Activated CD4-positive, alpha-beta T cell treated with anti-CD3 and anti-CD28 coated beads, Interleukin-2, amount 50 U/mL, for 48 hours (primary cell): ENCODE measurements at places on chromosomes 2 and 18.

GRCh38 chr2:27071990-27072830 lies 756 bp upstream of the OST4 start:
- DNase-seq: peak; percentile 75

- no peak for DNase-seq
Observed at GRCh38 chr18:11859903-11860407, 8.7 kb downstream of the CHMP1B start.

GRCh38 chr2:38215522-38215921 lies 139.6 kb upstream of the CYP1B1 start:
- DNase-seq: no peak

DNA sequence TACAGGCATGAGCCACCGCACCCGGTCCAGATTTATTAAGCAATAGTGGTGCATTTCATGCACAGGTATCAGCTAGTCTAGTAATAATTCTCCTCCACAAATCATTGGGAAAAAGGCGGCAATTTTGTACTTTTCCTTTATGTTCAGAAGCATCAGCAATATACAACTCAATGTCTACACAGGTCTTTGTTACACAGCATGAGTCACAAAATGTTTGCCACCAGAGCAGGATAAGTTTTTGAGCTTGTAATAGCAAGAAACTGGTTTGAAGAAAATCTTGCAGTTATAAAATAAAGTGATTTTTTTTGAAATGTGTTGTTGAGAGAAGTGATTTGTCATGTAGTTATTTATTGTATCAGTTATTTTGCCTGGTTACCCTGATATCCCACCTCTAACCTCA lies 4.8 kb upstream of the ITPRIPL1 start:
- DNase-seq: no peak

- DNase-seq: no peak
Observed at GRCh38 chr2:216103213-216103612, 5.9 kb upstream of the XRCC5 start.

- DNase-seq: no peak
Observed at GRCh38 chr2:143584936-143585335, 455.7 kb downstream of the ARHGAP15 start.

DNA sequence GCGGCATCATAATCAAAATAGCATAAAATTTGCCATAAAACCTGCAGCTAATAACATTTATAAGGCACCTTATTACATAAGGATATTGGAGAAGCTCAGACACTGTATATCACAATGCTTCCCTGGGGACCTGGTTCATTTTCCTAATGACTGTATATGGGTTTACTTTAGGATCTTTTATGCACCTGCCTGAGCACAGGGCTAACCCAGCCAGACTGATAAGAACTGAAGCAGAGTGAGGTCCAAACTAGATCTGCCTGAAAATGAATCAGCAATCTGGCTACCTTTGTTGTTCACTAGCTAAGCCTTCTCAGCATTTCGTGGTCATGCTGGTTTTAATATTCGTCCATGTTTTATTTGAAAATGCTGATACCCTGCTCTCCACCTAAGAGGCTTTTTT lies 1922.3 kb upstream of the CELF4 start:
- no peak for DNase-seq

- no peak for DNase-seq
Observed at GRCh38 chr2:128949360-128949759, 630.7 kb upstream of the HS6ST1 start.

DNA sequence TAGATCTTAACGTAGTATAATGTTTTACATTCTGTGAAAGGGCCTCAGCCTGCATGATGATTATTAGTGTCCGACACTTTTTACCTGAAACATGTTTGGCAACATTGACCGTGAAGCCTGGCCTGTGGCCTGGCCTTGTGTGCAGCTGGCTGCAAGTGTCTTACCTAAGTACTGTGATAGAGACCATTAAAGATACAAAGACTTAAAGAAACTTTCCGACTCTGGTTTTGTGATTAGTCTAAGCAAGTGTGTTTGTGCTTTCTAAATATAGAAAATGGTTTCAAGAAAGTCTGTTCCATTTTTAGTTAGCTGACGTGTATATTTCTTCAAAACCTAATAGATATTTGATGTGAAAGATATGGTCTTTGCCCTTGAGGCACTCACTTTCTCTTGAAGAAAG lies 601.8 kb downstream of the LRP1B start:
- DNase-seq: no peak

DNA sequence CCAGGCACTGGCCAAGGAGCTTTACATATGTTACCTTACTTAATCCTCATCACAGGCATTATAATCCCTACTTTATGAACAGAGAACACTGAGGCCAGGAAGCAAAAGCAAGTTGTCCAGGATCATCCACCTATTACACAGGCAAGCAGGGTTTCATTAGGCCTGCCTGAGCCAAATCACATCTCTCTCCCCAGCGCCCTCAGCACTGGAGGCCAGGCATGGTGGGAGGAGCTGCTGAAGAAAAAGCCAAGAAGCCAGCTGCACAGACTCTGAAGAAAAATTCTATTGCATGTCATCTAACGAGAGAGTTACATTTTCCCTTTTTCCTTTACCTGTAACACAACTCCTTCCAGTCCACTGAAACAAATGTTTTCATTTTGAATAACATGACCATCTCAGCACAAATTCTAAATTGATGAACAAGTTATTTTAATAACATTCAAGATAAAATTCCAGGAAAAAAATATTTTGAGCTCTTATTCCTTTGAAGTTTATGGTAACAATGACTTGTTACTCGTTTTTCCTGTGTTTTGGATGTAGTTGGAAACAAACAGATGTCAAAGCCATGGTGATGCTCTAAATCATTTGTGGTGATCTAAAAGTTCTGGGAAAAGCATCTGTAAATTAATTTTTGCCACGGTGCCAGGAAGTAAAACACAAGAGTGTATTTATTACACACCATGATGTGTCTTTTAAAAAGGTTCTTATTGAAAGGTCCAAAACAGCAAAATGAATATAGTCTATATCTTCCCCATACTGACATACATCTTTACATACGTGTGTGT lies 139.0 kb upstream of the ITGB6 start:
- DNase-seq: no peak

GRCh38 chr2:175414882-175415487 lies 233.5 kb upstream of the ATP5MC3 start:
- DNase-seq: peak; percentile 6

DNA sequence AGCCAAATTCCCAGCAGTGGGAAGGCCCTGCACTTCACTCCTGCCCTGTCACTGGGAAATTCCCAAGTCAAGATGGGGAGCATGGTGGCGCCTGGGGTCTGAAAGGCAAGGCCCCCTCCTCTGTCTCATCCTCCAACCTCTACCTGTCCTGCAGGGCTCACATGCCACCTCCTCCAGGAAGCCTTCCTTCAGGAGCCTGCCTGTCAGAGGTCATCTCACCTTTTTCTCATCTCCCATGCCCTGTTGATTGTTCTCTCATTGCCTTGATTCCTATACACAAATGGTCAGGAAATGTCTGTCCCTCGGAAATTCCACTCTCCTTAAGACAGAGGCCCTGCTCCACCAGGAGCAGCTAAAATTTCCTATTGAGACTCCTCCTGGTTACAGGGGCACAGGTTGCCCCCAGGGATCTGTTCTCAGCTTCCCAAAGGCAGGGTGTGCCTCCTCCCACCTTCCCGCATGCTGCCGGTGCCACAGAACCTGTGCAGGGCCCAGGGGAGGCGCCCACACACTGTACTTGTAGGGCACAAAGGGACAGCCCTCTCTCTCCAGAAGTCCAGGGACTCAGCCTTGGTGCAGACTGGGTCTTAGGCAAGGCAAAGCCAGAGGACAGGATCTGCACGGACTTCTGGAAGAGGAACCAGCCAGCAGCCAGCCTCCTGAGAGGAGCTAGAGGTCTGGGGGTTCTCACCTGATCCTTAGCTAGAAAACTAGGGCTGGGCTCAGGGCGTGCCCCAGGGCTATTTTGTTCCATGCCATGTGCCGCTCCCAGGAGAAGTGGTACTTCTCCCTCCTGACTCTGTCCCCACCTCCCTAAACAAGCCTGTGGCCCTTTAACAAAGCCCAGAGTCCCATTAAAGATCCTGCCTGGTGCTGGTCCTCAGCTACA lies 12.9 kb downstream of the HES6 start:
- DNase-seq: no peak

GRCh38 chr2:62423883-62424458 lies 82.0 kb downstream of the TMEM17 start:
- DNase-seq: no peak

- DNase-seq: no peak
Observed at GRCh38 chr2:60567919-60568768, 14.7 kb upstream of the BCL11A start.

DNA sequence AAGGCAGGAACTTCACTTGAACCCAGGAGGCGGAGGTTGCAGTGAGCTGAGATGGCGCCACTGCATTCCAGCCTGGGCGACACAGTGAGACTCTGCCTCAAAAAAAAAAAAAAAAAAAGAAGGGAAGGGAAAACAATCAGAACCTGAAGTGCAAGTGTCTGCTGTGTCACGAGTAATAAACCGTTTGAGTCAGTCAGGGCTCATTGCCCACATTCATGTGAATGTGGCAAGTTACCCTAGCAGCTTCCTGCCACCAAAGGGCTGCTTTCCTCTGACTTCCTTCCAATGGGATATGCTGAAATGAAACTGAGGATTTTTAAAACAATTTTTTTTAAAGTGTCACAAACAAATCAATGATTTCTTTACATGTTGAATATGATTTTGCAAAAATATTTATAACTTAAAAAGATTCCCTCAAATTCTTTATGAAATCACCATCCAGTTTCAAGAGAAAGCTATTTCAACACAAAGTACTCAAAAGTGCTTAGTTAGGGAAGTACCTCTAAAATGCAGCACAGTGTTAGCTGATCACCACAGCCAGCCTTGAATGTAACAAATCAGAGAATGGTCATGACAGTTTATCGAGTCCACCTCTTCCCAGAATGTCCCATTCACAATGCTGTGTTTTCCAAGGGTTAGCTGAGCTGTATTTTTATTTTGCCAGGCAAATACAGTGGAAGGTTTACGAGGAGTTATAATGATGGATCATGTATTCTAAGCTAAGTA lies 36.4 kb downstream of the WDSUB1 start:
- no peak for DNase-seq

DNA sequence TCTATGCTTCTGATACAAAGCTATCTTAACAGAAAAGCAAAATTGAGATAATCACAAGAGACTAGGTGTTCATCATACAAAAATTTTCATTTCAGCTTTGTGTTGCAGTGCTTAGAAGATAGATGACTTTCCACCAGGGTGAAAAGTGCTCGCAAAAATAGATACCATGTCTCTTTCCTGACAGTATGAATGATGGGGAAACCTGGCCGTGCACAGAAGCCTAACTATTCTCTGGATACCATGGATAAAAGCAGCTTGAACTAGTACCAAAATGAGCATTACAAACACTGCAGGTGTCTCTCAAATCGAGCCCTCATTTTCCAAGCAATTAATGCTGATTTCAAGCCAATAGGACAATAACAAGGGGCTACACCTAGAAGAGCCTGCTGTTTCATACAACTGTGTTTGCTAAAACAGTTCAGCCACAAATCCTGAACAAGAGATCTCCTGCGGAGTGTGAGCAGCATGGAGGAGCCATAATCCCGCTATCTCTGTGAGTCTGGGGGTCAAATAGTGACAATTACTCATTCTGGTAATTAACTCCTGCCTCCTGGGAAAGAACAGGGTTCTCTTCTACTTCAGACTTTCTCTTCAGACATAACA lies 507.6 kb downstream of the PID1 start:
- no peak for DNase-seq

GRCh38 chr2:11325961-11326676 lies 18.3 kb downstream of the ROCK2 start:
- DNase-seq: no peak

DNA sequence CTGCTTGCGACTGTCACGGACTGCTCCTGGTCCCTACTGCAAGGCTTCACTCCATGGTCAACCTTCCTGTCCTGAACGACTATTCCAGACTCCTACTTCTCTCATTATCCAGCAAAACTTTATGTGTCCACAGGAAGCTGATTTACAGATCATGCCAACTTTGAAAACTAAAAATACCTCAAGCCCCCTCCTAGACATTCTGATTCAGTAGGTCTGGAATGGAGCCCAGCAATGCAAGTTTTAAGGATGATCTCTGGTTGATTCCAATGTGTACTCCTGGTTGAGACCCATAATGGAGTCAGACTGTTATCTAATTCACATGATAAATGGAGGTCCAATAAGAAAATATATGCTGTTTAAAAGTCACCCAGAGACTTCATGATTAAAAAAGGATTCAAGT lies 13.1 kb upstream of the LRATD1 start:
- no peak for DNase-seq

- peak; percentile 4 for DNase-seq
Observed at GRCh38 chr2:208466151-208466919, 59.7 kb downstream of the PTH2R start.
